Urinary bladder (tissue), 4 donors: ENCODE measurements at places on chromosomes 11 and 22.

- no peak for DNase-seq
Measured at GRCh38 chr11:92180664-92181251, 43.9 kb upstream of the FAT3 start.

GRCh38 chr11:69136471-69136870 lies 19.3 kb upstream of the SMIM38 start:
- no peak for DNase-seq

GRCh38 chr11:61007956-61008896 lies 36.7 kb downstream of the CD6 start:
- DNase-seq, result no peak

GRCh38 chr22:39205344-39206021 lies 39.3 kb downstream of the PDGFB start:
- no peak for DNase-seq

- DNase-seq, result no peak
Measured at GRCh38 chr11:85951049-85951405, 95.8 kb downstream of the CCDC83 start.

- DNase-seq, result no peak
Measured at GRCh38 chr11:35980686-35981390, 37.0 kb downstream of the LDLRAD3 start.

DNA sequence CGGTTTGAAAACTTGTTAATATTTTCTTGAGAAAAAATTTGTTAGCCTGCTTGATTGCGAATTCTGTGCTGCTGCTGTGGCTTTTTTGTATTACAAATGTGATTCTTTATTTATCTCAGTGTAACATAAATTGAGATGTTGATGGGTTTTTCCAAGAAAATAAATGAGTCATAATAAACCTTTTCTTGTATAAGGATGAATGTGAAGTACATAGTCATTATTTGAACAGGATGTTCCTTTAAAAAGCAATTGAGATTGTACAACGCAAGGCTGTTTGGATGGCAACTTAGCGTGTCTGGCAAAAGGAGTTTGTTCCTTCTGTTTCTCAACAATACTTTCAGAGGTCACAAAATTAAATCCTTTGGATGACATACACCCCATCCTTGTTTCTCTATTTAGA lies 24.6 kb upstream of the CARD18 start:
- no peak for DNase-seq

- DNase-seq, result no peak
Measured at GRCh38 chr11:65016705-65017104, 2.7 kb downstream of the ARL2 start.

GRCh38 chr22:33565580-33565995 lies 354.7 kb downstream of the LARGE1 start:
- no peak for DNase-seq

DNA sequence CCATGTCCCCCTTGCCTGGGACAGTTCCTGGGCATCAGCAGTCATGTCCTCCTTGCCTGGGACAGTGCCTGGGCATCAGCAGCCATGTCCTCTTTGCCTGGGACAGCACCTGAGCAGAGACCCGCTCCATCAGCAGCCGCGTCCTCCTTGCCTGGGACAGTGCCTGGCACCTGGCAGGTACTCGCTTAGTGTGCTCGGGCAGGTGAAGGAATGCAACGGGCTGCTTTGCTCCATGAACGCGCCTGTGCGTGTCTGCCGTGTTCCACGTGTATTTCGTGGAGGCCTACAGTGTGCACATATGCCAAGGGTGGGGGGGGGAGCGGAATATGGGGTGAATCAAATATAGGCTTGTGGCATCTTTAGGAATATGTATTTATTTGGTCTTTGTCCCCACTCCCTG lies 1490.7 kb downstream of the TBC1D22A start:
- DNase-seq, result no peak

DNA sequence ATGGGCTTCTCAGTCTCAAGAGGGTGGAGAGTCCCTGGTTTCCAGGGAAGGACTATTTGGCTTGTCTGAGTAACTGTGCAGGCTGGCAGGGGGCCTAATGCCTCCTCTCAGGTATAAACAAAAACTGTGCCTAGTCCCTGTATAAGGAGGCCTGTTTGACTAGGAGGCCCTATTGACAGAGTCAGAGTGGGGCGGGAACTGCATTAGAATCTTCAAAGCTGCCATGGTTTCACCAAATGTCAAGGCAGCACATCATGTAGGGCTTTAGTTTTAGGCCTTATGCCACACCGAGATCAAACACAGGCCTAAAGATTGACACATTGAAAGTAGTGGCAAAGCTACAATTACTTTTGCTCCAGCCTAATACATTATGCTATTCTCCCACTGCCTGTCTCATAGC lies 611.5 kb upstream of the B3GAT1 start:
- no peak for DNase-seq

DNA sequence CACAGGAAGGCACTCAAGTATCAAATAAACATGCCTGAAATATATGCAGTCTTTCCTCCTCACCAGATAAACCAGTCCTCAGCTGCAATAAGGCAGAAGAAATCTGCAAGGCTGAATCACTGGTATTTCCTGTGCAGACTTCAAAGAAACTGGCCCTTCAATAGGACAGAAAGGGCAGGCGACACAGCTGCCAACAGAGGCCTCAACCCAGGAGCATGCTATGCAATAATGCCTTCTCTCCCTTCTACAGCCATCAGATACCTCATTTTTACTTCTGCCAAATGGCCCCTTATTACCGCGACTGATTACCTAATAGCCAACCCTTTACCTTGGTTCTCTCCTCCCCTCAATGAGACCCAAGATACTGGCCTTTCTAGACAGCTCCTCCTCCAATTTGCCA lies 8.0 kb downstream of the NUMA1 start:
- no peak for DNase-seq

GRCh38 chr22:30372915-30373314 lies 14.3 kb downstream of the RNF215 start:
- DNase-seq, result no peak

GRCh38 chr11:69337211-69337721 lies 43.3 kb downstream of the MYEOV start:
- no peak for DNase-seq

DNA sequence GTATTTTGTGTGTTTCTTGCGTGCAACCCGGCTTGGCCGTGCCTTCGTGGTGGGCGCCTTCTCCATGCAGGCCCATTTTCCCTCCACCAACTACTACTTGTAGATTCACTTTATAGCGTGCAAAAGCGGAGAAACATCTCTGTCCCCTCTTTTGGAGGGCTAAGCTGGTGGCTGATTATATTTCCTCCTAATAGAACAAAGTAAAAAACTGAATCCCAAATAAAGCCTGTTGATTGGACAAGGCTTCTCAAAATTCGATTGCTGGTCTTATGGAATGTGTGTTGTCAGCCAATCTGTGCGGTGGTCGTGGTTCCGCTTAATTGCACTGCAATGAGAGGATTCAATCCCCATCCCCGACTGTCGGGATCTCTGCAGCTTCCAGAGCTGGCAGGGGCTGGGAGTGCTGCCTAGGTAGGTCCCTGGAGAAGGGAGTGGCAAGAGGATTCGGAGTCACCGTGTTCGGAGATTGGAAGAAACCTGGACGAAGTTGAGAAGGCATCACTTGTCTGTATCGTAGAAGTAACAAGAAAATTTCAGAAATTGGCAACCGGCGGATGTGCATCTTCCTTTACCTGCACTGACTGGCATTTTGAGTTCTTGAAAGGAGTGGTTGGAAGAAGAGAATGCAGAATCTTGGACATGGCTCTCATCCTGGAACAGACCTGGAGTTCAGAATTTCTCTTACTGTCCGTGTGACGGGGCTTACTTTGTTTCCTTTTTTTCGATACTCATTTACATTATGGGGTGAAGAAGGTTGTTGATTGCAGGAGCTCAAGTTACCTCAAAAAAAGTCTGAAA lies 1.1 kb downstream of the HMGXB4 start:
- no peak for DNase-seq

DNA sequence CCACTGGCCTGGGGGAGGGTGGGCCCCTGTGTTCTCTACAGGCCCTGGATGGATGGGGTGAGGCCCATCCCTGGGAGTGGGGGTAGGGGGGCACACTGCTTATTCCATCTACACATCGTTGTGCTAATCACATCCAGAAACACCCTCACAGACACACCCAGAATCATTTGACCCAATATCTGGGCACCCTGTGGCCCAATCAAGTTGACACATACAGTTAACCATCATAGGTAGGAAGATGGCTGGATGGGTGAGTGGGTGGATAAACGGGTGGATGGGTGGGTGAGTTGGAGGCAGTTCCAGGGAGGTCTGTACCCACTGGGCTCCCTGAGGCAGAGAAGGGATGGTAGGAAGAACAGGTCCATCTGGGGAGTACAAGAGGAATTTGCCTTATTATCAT lies 81.3 kb upstream of the LINC01488 start:
- no peak for DNase-seq

DNA sequence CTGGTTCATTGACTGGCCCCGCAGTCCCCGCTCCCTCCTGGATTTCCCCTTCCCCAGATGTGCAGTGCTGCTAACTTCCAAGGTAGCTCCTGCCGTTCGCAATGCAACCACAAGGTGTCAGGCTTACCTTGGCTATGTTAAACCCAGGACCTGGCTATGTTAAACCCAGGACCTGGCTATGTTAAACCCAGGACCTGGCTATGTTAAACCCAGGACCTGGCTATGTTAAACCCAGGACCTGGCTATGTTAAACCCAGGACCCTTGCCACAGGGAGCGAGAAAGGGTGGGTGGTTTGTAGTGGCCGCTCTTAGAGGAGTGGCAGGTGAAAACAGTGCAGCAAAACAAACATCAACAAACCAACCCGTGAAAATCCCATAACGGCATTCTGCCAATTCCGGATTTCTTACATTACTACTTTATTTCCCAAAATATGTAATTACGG lies 2.9 kb upstream of the ADAMTS8 start:
- DNase-seq, result no peak

GRCh38 chr22:50547263-50547985 lies 1.7 kb downstream of the KLHDC7B start:
- DNase-seq, result no peak

- DNase-seq, result no peak
Measured at GRCh38 chr22:32631507-32632255, 157.1 kb downstream of the FBXO7 start.

- no peak for DNase-seq
Measured at GRCh38 chr11:111761036-111761435, 5.2 kb downstream of the PPP2R1B start.

DNA sequence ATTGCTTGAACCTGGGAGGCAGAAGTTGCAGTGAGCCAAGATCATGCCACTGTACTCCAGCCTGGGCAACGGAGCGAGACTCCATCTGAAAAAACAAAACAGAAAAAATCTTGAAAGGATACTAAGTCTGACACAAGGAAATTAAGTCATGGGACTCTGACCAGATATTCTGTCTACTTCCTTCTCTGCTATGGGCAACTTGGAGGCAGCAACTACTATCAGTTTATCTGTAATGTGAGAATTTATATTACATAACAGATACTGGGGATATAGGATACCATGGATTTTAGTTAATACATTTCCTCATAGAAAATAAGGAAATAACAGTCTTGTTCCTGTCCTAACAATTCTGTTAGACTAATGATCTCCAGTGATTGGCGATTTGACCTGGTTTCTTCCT lies 1.6 kb upstream of the SGSM3 start:
- no peak for DNase-seq

- DNase-seq, result no peak
Measured at GRCh38 chr11:74557526-74557925, 34.9 kb upstream of the POLD3 start.

GRCh38 chr11:84780689-84781293 lies 846.4 kb downstream of the DLG2 start:
- DNase-seq, result peak; percentile 3

GRCh38 chr22:32319861-32320406 lies 37.7 kb upstream of the RFPL3 start:
- DNase-seq, result no peak

GRCh38 chr22:34017205-34017604 lies 96.9 kb upstream of the LARGE1 start:
- peak; percentile 5 for DNase-seq

- DNase-seq, result no peak
Measured at GRCh38 chr11:111063726-111064517, 181.6 kb upstream of the POU2AF2 start.

DNA sequence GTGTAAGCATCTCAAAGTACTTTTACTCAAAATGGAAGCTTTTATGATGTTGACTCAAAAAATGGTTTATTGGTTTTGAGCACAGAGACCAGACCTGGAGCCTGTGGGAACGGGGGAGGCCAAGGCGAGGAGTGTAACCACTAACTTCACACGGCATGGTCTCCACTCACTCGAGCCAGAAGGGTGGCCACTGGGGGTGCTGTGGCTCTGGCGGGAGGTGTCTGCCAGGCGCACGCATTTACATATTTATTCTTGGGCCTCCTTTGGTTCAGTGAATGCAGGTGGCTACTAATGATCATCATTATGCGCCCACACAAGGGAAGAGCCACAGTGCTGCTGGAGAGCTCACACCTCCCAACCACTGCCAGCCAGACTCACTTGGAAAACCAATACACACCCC lies 64.6 kb downstream of the FLRT1 start:
- no peak for DNase-seq

- no peak for DNase-seq
Measured at GRCh38 chr11:108368134-108368533, 99.2 kb downstream of the C11orf65 start.

DNA sequence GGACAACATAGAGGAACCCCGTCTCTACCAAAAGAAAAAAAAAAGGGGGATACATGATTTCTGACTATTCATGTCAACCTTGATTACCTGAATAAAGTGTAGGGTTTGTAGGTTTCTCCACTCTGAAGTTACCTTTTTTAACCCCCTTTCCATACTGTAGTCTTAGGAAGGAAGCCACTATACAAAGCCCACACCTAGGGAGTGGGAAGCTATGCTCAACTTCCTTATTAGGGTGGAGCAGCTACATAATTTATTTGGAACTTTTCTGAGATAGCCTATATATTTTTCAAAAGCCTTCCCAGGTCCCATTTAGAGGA lies 582 bp upstream of the ATP6V1E1 start:
- no peak for DNase-seq

- DNase-seq, result no peak
Measured at GRCh38 chr11:73151416-73151815, 9.3 kb upstream of the FCHSD2 start.

DNA sequence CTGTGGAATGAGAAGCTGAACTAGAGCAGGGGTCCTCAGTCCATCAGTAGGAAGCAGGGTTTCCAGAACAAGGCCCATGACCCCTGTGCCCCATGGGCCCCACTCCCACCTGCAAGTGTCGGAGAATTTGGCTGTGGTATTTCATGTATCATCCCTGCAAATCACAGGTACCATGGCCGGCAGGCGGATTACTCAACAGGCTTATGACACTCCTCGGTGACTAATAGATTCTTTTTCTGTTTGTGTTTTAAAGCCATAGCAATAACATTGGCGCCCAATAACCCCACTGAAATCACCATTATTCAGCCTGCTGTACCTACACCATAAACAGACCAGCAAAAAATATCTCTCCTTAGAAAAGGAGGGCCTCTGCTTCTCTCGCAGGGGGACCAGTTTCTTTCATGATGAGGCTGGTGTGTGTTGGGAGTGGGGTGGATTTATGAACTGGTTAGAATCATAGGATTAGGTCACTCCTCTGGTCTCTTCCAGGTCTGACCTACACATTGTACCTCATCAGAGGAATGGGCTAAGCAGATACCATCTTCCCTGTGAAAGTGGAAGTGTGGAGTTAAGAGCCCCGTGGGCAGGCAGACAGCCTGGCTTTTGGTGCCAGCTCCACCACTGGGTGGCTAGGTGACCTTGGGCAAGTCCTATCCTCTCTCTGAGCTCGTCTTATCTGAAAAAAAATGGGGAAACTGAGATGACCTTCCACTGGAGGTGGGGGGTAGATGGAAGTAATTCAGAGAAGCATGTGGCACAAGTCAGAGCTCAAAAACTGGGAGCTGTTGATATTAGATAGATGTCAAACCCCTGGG lies 60.2 kb upstream of the WNT11 start:
- no peak for DNase-seq

GRCh38 chr11:65803797-65804492 lies 17.1 kb downstream of the OVOL1 start:
- no peak for DNase-seq

GRCh38 chr22:46665151-46665695 lies 45.0 kb downstream of the GRAMD4 start:
- no peak for DNase-seq
